A549 treated with Mapracorat at 1 μM for 4 hours (cell line): ENCODE measurements at places on chromosomes 1 and 21. TPM values are rescaled to one million over a fixed set of nuclear protein-coding genes. Genes with fewer than 3 reads are reported as not detected.

The ACBD6 gene
- total RNA-seq, result 53.7 to 60.4 TPM (median 59.9 TPM) in 5 replicates

The CRB1 gene
- total RNA-seq, result not detected in 5 replicates

The USH2A gene
- total RNA-seq, result not detected in 5 replicates

The CFAP74 gene
- total RNA-seq, result 0.06 TPM in 1 of 5 replicates, not detected in the others

The KIF14 gene
- total RNA-seq, result 7.1 to 11.0 TPM (median 9.7 TPM) in 5 replicates

The UBL4B gene
- not detected in 5 replicates for total RNA-seq

The TBX15 gene
- 0.03 to 0.08 TPM (median 0.07 TPM) in 4 of 5 replicates, not detected in the other for total RNA-seq
